ENCODE measurements at places on chromosomes 16 and 17. TPM values are rescaled to one million over a fixed set of nuclear protein-coding genes. Genes with fewer than 3 reads are reported as not detected.

ICAM2 gene
- 1.2 TPM for total RNA-seq

ZNF597 gene
- 1.9 TPM for total RNA-seq

KRTAP2-3 gene
- total RNA-seq = 0.80 TPM

ACSM3 gene
- not detected for total RNA-seq

KRT20 gene
- total RNA-seq = not detected

NMT1 gene
- 80.8 TPM for total RNA-seq

SLC25A10 gene
- total RNA-seq = 37.3 TPM

SLC35G6 gene
- total RNA-seq = not detected

PPP1R1B gene
- total RNA-seq = not detected

ZNF469 gene
- 0.46 TPM for total RNA-seq

CLEC3A gene
- not detected for total RNA-seq

SMIM5 gene
- total RNA-seq = 0.17 TPM

MYH1 gene
- total RNA-seq = not detected

GPRC5B gene
- 7.2 TPM for total RNA-seq

SEZ6L2 gene
- total RNA-seq = 15.2 TPM

TRIM25 gene
- 17.1 TPM for total RNA-seq

DNAH17 gene
- total RNA-seq = not detected

NPIPB6 gene
- total RNA-seq = not detected

HAPSTR1 gene
- total RNA-seq = 52.5 TPM
